ENCODE measurements at places on chromosomes 11 and 22.

GRCh38 chr11:115893461-115894099 lies 389.4 kb upstream of the CADM1 start:
- no peak for DNase-seq

DNA sequence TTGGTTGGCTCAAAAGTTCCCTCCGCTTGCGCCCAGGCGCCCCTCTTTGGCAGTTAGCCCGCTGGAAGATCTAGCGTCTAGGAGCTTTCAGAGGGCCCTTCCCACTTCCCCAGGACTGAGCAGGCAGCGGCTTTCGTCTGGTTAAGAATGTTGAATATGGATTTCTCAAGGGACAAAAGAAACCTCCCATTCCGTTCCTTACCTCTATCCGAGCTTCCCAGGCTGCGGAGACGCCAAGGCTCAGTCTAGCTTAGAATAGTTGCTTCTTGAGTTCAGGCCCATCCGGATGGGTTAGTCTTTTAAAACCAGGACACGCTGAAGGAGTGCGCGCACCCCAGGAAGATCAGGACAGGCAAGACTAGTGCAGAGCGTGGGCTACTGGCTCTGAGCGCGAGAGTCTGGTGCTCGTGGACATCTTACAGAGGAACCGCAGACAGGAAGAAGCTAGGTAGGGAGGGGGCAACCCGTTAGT lies 1.6 kb downstream of the NELL1 start:
- DNase-seq: no peak

DNA sequence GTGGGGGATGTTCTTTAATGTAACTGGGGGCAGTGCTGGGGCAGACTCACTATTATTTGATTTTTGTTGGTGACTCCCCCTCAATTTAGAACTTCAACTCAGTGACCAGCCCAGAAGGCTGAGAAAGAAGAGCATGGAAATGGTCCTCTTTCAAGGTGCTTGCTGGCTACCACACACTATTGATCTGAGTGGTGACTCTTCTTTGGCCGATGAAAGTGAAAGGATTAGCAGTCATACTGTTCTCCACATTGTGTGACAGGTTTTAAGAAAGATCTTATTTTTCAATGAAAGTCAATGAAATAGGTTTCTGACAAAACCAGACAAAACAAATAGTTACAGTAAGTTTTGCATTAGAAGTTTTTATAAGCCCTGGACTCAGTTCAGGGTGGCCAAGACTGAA lies 29.9 kb downstream of the NLRP14 start:
- DNase-seq: no peak

- no peak for DNase-seq
These were observed 13.8 kb downstream of the SMARCB1 start for GRCh38 chr22:23800297-23801237.

DNA sequence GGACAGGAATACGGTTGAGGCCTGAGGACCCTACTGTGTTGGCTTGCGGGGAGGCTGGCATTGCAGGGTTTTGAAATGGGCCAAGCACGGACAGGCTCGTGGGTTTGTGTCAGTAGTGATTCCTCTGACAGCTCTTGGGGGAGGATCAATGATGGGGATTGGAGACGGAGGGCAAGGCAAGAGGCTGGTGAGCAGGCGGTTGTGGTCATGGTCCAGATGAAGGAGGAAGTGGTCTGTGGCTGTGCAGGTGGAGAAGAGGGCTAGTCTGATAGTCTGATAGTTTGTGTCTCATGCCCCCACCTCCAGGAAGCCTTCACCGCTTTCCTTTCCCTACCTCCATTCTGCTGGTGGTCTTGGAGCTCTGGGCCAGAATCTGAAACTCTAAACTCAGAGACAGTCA lies 3.0 kb downstream of the MAFF start:
- no peak for DNase-seq

- DNase-seq: peak; percentile 14
These were observed 13.7 kb upstream of the CSNK2A3 start for GRCh38 chr11:11366793-11367192.

GRCh38 chr11:5123802-5124521 lies 14.2 kb downstream of the OR52A5 start:
- DNase-seq: peak; percentile 87

- DNase-seq: no peak
These were observed 41.3 kb upstream of the SLN start for GRCh38 chr11:107752949-107753822.

GRCh38 chr11:134853992-134854991 lies 442.2 kb upstream of the B3GAT1 start:
- DNase-seq: no peak

DNA sequence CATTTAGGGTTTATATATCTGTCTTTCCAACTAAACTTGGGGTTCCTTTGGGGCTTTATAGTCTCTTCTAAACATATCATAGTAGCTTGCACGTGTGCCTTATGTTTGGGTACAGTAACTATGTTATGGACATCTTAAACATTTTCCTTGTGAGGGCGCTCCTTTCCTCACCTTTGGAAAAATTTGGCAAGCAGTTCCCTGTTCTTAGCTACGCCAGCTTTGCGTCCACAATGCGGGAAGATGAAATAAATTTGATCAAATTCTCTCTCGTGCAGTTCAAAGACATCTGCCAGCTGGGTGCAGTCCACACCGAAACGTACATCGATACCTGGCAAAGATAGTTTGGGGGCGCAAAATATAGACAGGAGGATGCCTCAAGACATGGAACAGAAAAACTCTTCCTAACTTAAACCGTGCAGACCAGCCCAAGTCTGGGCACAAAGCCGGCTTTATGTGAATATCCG lies 548 bp downstream of the FDXACB1 start:
- DNase-seq: peak; percentile 43

DNA sequence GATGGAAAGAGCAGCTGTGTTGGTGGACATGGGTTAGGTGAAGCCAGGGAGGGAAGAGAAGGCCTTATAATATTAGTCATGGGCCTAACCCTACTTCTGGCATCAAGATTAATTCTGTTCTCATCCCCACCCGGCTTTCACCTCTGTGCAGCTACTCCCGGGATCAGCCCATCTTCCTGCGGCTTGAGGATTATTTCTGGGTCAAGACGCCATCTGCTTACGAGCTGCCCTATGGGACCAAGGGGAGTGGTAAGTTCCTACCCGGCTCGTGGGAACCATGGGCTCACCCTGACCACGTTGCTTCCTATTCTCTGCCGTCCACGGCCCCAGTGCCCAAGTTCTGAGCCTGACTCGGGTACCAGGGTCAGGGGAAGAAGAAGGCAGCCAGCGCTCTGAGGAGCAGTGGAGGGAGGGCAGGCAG lies 51.6 kb downstream of the ST3GAL4 start:
- DNase-seq: no peak

DNA sequence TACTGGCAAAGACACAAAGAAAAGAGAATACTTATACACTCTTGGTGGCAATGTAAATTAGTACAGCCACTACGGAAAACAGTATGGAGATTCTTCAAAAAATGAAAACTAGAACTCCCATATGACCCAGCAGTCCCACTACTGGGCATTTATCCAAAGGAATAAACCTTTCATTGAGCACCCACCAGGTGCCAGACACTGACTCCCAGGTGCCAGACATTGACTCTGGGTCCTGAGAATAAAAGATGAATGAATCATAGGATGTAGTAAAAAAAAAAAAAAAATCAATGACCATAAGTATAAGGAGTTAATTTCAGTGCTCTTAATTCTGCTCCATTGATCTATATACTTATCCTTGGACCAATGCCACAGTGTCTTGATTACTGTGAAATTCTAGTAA lies 28.2 kb downstream of the HEPHL1 start:
- no peak for DNase-seq

DNA sequence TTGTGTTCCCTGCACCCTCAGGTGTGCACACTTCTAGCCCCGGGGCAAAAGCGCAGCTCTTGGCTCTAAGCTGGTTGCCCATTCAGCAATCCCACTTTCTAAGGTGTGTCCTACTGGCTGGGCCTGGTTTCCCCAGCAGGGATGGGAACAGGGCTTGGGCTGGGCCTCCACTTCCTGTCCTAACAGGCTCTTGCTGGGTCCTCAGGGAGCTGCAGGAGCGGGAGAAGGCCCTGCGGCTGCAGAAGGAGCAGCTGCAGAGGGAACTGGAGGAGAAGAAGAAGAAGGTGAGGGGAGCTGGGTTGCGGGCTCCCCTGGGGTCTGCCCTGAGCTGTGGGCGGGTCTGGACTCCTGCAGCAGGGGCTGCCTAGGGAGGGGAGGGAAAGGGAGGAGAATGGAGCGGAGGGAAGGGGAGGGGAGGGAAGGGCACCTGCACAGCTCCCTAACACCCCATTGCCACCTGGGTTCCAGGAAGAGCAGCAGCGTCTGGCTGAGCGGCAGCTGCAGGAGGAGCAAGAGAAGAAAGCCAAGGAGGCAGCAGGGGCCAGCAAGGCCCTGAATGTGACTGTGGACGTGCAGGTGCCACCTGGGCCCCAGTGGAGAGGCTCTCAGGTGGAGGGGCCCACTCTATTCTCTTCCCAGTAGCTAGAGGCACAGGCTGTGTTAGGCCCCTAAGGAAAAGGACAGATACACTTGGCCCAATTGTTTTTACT lies 24.6 kb downstream of the INCENP start:
- DNase-seq: no peak

- DNase-seq: no peak
These were observed 7.3 kb upstream of the CCDC15 start for GRCh38 chr11:124946735-124947141.

- no peak for DNase-seq
These were observed 61.3 kb upstream of the NARS2 start for GRCh38 chr11:78635814-78636506.

DNA sequence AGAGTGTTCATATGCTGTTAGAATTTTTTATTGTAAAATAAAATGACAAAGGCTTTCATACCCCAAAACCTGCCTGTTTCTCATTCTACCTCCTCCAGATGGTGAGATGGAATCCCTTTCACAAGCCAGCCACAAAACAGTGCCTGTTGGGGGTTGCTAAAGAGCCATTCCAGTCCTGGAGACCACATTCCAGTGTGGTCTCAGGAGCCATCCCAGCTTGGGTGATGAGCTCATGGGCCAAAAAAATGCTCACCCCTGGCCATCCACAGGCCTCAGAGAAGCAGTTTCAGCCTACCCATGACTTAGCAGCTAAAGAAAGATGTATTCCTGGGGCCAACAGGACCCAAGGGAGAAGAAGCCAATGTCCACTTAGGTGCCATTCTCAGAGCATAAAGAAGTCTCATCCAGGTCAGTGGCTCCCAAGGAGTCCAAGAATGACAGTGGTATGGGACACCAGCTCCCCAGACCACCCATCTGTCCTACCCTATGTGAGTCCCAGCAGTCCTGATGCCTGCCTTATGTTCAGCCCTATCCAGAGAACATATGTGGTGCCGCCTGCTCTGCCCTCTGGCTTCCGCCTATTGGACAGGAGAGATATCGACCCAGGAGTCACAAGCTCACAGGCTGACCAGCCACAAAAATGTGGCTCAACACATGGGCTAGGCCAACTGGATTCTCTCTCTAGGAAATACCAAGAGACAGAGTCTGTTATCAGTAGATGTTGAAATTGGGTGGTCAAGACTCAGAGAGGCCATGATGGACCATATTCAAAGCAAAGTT lies 26.4 kb downstream of the C11orf91 start:
- peak; percentile 60 for DNase-seq

DNA sequence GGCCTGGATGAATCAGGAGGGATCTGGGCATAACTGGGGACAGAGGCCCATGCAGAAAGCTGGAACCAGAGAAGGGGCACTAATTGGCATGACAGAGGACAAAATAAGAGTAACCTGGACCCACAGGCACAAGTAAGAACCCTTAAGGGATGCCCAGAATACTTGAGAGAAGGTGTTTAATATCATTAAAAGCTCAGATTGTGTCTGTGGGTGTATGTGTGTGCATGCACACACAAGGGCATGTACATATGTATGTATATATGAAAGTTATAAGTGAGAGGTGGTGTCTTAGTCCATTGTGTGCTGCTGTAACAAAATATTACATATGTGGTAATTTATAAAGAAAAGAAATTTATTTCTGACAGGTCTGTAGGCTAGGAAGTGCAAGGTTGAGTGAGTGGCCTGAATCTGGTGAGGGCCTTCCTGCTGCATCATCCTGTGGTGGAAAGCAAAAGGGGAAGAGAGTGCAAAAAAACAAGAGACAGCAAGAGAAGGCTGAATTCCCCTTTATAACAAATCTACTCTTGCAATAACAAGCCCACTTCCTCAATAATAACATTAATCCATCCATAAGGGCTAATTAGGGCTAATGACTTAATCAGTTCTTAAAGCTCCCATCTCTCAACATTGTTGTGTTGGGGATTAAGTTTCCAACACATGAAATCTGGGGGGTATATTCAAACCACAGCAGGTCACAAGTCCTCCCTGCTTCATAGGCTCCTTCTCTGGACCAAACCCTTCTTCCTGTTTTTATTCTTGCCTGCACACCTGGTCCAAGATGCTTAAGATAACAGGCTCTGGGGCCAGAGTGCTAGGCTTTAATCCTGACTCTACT lies 68.3 kb upstream of the POU2AF2 start:
- DNase-seq: no peak

DNA sequence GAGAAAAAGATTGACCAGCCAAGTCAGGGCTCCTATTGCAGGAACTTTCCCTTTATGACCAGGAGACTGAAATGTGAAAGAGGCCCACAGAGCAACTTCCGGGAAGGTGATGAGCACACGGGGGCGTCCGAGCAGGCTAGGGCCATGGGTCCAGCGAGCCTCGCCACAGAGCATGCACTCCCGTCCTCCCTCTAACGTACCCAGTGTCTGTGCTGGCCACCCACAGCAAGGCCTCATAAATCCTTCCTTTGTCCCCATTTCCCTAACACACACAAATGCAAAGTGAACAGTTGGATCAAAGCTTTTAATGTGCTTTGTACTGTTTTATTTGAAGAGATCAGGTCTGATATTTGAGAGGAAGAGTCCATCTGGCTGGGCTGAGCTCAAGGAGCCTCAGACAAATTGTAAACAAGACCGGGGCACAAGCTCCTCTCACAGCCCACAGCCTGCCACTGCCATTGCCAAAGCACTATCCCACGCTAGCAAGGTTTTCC lies 44.3 kb downstream of the BLID start:
- DNase-seq: no peak

DNA sequence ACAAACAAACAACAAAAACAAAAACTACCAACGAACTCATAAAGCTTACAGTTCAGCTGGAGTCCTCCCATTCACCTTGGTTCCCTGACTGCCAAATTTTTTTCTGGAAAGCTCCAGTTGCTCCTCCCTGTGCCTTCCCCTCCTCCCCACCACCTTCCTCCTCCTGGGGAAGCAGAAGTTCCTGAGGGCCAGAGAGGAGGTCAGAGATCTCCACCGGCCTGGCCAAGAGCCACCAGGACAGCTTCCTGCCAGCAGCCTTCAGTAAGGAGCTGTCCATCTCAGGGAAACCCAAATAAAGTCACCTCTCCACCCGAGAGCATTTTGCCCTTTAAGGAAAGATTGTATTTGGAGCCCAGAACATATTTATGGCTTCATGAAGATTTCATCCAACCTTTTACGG lies 20.0 kb downstream of the APLNR start:
- no peak for DNase-seq

DNA sequence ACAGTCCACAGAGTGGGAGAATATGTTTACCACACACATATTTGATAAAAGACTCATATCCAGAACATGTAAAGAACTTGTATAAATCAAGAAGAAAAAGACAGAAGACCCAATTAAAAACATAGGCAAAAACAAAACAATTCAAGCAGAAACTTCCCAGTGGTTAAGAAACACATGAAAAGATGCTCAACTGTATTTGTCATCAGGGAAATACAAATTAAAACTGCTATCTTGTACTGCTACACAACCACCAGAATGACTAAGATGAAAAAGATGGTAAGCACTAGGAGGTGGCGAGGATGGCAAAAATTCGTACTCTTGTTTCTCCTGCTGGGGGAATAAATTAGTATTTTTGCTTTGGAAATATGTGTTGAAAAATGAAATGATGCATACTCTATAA lies 192.3 kb upstream of the C11orf87 start:
- no peak for DNase-seq
